Ammon's horn (tissue), 1 donor: ENCODE measurements at places on chromosomes 6 and 20.
A peak's percentile ranks its signal among the peaks of the same experiment; 100 is the strongest.

DNA sequence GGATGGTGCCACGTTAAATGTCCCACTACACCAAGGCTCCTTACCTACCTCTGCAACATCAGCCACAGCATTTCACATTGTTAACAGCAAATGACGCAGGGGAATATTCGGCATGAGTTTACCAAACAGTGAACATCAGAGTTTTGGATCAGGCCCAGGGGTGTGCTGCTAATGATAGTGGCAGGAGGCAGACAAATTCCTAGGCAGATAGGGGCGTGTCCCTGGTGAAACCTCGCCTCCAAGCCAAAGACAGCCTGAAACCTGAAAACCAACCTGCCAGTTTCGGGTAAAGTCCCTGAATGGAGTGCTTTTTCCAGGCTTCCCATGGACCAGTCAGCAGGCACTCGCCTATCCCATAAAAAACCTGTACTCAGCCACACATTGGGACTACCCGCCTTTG lies 133.6 kb downstream of the SH3BGRL2 start:
- no peak for DNase-seq

DNA sequence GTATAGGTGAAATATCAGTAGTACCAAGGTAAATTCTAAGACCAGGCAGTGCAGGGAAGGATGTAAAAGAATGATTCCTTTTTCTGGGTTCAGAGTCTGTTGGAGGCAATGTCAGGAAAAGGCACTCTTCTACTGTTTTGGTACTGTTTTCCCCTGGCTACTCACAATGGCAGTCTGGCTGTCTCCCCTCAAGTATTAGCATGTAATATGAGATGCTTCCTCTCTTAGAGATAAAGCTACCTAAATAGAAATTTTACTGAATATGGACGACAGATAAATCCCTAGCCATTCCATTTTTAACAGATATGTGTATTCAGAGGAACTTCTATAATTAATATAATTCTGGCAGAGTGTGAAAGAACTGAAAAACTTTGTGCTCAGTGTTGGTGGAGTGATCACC lies 3.5 kb downstream of the RNF8 start:
- DNase-seq: no peak

GRCh38 chr20:43974695-43975094 lies 60.0 kb downstream of the TOX2 start:
- no peak for DNase-seq

DNA sequence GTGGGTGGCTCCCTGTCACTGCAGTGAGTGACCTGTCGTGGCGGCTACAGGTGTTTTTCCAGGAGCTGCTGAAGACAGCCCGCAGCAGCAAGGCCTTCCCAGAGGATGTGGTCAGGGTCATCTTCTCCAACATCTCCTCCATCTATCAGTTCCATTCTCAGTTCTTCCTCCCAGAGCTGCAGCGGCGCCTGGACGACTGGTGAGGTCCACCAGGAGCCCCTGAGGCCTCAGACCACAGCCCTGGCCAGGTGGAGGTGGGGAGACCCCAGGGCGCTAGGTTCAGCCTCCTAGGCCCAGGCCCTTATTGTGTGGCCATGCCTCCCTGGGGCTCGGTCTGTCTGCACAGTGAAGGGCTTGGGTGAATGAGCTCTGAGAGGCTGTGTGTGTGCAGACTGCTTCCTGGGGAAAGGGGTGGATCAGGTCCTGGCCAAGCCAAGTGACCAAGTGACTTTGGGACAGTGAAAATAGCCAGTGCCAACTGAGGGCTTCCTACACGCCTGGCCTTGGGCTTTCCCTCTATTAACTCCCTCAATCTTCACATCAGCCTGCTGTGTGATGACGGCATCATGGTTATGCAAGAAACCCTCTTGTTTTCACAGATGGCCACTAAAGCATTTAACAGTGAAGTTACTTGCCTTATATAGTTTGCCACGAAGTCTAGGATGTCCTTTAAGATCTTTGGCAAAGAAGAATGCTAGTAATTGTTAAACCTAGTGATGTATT lies 6.4 kb downstream of the FGD2 start:
- DNase-seq: no peak

- no peak for DNase-seq
Observed at GRCh38 chr20:11783102-11783850, 134.4 kb upstream of the BTBD3 start.

GRCh38 chr6:2230659-2231277 lies 14.6 kb downstream of the GMDS start:
- no peak for DNase-seq

DNA sequence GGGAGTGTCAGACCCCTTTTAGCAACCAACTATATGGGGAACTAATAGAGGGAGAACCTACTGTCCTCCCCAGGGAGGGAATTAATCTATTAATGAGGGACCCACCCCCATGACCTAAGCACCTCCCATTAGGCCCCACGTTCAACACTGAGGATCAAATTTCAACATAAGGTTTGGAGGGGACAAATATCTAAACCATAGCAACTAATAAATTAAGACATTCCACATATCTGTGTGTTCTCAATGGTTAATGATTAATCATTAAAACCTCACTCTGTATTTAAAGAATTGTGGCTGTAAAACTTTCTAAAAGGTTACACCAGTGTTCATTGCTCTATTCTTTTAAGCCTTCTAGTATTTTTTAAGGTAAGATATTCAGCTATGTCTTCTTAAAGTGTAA lies 500.4 kb upstream of the SULF2 start:
- DNase-seq: no peak

DNA sequence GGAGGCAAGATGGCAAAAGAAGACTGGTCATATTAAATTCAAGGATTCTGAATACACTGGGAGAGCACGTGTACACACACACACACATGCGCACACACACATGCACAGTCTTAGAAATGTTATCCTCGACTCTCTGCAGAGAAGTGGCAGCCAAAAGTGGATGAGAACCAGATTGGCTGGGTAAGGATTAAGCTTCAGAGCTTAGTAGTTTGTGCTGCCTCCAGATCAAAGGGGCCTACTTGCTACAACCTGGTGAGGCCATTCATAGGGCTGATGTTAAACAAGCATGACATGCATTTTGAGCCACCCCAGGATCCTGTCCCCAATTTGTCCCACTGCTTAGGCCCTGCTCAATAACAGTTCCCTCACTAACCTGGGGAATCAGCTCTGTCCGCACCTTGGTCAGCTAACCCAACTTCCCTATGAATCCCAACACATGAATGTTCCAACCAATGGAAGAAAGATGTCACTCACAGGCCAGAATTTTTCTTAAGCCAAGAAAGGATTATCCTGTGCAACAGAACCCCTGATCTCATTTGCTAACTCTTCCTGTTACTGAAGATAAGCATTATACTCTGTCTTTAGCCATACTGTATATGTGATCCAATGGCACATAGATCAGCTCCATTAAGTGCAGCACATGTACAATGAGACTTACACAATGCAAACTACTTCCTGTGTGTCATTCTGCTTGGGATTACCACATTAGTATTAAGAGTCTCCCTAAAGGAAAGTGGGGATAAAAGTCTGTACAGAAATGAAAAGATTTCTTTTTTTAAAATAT lies 31.0 kb downstream of the TOMM6 start:
- DNase-seq: no peak

- no peak for DNase-seq
Observed at GRCh38 chr20:55596431-55596830, 408.9 kb downstream of the CBLN4 start.

- DNase-seq: no peak
Observed at GRCh38 chr6:152292555-152292954, 344.6 kb downstream of the SYNE1 start.

GRCh38 chr6:31621320-31621939 lies 915 bp downstream of the PRRC2A start:
- DNase-seq: no peak

- no peak for DNase-seq
Observed at GRCh38 chr20:20303320-20303719, 64.6 kb upstream of the INSM1 start.

- DNase-seq: no peak
Observed at GRCh38 chr20:59987135-59987534, 28.9 kb downstream of the CDH26 start.

- DNase-seq: no peak
Observed at GRCh38 chr20:7174554-7174953, 407.1 kb downstream of the BMP2 start.

- DNase-seq: no peak
Observed at GRCh38 chr20:33009214-33010132, 2.0 kb downstream of the BPIFB2 start.

DNA sequence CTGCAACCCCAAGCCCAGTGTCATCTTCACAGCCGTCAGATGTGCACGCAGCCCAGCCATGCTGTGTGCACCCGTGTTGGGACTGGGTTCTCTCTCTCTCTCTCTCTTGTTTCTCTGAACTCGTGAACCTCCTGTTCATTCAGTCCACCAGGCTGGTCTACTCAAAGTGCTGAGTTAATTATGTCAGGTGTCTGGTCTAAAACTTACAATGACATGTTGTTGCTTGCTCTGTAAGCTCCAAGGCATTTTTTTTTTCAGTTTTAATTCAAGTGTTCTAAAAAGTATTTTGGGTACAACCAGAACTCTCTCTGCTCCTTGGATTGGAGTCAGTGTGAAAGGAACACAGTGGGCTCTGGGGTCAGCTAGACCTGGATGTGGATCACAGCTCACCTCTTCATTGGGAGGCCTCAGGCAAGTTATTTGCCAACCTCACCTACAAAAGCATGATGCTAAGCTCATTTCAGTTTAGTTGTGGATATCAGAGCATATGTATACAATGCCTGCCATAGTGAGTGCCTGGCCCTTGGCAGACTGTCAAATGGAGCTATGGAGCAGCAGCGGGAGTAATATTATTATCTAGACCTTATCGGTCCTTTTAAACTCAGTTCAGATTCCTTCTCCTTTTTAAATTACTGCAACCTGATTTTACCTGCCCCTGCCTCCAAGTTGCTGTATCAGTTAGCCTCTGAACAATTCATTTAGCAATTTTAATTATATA lies 59.5 kb downstream of the PLEKHG1 start:
- no peak for DNase-seq

DNA sequence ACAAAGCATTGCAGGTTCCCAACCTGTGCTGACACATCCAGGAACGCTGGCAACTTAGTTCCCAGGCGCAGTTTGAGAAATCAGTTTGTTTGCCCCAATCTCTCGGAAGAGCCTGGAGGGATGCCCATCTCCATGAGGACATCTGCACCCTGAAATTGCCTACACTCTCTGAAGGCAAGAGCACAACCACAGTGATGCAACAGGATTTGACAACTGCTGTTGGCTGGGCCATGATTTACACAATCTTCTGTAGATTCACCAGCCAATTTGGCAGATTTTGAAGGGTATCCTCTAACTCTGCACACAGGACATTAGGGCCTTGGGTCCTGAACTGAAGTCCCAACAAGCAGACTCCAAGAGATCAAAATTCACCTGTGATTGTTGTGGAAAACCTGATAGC lies 3.4 kb downstream of the APMAP start:
- peak; percentile 60 for DNase-seq

DNA sequence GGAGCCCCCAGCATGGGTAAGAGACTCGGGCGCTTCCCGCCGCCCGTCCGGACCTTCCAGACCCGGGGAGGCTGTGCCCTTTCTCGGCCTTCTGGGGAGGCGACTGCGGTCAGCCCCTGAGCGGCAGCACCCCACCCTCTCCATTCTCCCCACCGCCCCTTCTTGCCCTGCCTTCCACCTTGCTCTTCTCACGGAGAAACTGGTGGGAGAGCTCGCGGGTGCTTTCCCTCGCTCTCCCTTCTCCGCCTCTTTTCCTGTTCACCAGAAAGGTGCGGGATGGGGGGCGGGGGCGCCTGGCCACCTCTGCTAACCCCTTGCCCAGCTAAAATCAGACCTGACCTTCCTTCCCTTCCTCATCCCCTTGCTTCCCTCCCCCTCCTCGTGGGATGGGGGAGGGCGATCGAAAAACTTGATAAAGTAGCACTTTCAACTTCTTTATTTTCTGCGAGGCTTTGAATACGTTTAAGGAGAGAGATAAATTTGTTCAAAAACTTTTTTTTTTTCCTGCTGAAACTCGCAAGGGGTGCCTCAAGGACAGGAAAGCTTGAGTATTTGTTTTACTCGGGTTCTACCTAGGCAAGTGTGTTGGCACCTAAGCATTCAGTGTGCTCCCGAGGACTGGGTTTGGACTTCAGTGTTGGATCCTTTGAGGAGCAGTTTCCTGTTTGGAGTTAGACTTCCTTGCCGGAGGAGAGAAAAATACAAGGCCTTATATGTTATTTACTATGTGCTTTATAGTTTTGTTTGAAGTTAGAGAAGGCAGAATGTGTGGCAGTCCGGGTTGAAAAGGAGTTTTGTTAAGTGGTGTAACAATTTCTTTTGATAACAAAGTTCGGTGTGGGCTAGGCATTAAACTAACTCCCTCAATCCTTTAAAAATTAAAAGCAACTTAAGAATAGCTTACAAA lies 897 bp downstream of the CD2AP start:
- DNase-seq: peak; percentile 16

DNA sequence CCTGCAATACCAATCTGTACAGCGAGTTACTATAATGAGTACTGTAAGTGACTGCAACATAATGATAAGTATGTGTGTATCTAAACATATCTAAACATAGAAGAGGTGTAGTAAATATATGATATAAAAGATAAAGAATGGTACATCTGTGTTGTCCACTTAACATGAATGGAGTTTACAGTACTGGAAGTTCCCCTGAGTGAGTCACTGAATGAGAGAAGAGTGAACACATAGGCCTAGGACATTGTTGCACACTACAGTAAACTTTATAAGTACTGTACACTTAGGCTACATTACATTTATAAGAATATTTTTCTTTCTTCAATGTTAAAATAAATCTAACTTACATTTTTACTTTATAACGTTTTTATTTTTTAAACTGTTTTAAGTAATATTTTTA lies 380.4 kb downstream of the MMUT start:
- DNase-seq: no peak

DNA sequence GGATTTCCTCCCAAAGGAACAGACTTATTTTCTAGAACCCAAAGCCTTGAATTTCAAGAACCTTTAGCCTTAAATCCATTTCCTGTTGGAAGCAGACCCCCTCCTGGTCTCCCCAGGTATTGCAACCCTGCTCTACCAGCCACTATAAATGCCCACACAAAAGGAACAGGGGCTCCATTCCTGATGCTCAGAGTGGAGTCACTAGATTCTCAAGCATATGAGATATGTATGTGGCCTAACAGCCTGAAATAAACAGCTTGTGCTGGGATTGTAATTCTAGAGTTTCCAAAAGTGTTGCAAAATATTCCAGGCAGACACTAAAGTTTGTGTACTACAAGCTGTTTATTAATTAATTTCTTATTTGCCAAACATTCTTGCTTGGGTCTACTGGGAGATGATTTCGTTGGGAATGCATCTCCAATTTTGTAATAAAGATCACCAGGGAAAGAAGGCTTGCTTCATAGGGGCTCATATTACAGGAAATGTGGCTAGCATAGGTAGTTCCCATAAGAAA lies 44.8 kb downstream of the RIPOR3 start:
- no peak for DNase-seq
